ENCODE measurements at places on chromosomes 12 and 14. TPM values are rescaled to one million over a fixed set of nuclear protein-coding genes. Genes with fewer than 3 reads are reported as not detected.

The TMEM179 gene
- total RNA-seq: not detected

The CGRRF1 gene
- total RNA-seq: 8.8 TPM

The CLEC14A gene
- total RNA-seq: 0.33 TPM

The PPM1H gene
- 2.9 TPM for total RNA-seq

The PTPRO gene
- 2.2 TPM for total RNA-seq

The CCDC88C gene
- total RNA-seq: 0.10 TPM

The DLGAP5 gene
- 10.2 TPM for total RNA-seq
